Breast epithelium (tissue), 4 donors: ENCODE measurements at places on chromosomes 16 and 17. TPM values are rescaled to one million over a fixed set of nuclear protein-coding genes. Genes with fewer than 3 reads are reported as not detected.

The ZG16B gene
- not detected for total RNA-seq

GRCh38 chr17:49214676-49215360, 4.3 kb downstream of the ABI3 start:
- peak overlapping the region; percentile 40 for H3K27ac ChIP-seq
- H3K27me3 ChIP-seq = peaks cover 5% of the 10 kb centered on the region
- no peaks in the 10 kb centered on the region for H3K4me1 ChIP-seq
- no peaks in the 10 kb centered on the region for H3K36me3 ChIP-seq

The CD300LF gene
- 2.0 TPM for total RNA-seq

DNA sequence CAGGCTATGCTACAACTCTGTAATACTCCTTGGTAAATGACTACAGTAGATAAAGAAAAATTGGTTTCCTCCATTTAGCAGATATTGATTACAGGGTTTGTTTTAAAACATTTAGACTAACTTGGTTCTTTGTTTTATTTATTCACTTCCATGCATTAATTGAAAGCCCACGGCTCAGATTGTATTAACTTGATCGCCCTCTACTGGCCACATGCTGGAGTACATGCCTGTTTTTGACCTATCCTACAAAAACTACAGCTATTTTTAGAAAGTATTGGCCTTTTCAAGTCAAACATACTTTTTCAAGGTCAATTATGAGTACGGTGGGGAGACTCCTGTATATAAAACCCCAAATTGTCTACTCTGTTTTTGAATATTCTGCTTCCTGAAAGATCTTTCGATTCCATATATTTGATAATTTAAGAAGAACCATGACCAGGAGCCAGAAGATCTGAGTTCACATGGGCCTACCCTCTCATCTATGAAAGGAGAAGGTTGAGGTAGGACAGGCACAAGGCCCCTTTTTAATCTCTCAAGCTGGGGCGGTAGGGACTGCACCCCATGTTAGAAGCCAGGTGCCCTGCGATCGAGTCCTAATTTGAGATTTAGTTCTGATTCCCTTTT, 51.8 kb downstream of the CA10 start:
- no peak overlapping the region for H3K4me3 ChIP-seq
- DNase-seq = no peak
- H3K4me1 ChIP-seq = no peaks in the 10 kb centered on the region
- peaks cover 7% of the 10 kb centered on the region for H3K27me3 ChIP-seq
- H3K27ac ChIP-seq = no peak overlapping the region

The TBC1D3L gene
- 19.2 TPM for total RNA-seq

- peak overlapping the region; percentile 77 for H3K4me3 ChIP-seq
- H3K27ac ChIP-seq = no peak overlapping the region
- no peaks in the 10 kb centered on the region for H3K36me3 ChIP-seq
- no peaks in the 10 kb centered on the region for H3K4me1 ChIP-seq
Observed at GRCh38 chr17:49229805-49230600, 584 bp downstream of the PHOSPHO1 start.

DNA sequence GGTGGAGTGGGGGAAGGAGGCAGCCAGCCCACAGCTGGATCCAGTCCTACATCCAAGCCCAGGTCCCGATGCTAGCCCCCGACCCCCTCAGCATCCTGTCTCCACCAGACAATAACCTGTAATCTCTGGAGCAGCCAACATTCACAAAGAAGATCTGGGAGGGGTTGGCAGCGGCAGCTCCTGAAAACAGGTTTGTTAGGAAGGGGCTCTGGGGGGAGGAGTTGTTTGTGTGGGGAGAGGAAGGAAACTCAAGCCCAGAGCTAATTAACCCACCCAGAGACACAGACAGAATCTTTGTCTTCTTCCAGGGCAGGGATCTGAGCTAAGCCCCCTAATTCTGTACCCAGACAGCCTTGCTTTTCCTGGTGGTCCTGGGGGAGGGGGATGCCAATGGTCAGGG, 4.6 kb upstream of the C17orf113 start:
- DNase-seq = no peak
- H3K36me3 ChIP-seq = no peaks in the 10 kb centered on the region
- no peaks in the 10 kb centered on the region for H3K4me1 ChIP-seq
- no peak overlapping the region for H3K4me3 ChIP-seq
- H3K27me3 ChIP-seq = no peaks in the 10 kb centered on the region

The HEATR9 gene
- not detected for total RNA-seq

The TPSB2 gene
- 22.4 TPM for total RNA-seq

- no peak for DNase-seq
- H3K4me3 ChIP-seq = no peak overlapping the region
- H3K27me3 ChIP-seq = no peaks in the 10 kb centered on the region
- H3K36me3 ChIP-seq = no peaks in the 10 kb centered on the region
Observed at GRCh38 chr17:50221864-50222545, 20.6 kb upstream of the COL1A1 start.

The ABCC12 gene
- 1.6 TPM for total RNA-seq

The PYY gene
- total RNA-seq = 0.98 TPM

The PFAS gene
- 18.7 TPM for total RNA-seq

DNA sequence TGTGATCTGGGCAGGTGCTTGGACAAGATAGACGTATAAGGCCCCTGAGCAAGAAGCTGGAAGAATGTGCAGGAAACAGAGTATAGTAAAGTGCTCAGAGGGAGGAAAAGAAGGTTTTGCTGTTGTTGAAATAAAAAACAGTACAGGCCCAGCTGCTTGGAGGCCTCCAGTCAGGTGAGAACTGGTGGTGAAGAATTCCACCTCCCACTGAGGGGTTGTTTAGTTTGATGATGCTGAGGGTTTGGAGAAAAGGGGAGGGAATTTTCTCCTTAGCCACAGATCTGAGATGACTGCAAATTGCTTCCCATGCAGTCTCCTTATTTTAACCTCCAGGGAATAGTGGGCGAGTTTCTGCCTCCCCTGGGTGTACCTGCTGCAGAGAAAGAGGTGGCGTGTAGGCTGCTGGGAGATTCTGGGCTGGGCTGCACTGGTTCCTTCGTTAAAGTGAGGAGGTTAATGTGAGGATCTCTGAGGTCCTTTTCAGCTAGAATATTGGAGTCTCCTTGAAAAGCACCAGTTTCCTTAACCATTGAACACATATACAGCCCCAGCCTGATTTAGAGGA, 25.8 kb downstream of the SMPD3 start:
- DNase-seq = no peak
- H3K36me3 ChIP-seq = no peaks in the 10 kb centered on the region
- H3K27ac ChIP-seq = no peak overlapping the region
- no peaks in the 10 kb centered on the region for H3K27me3 ChIP-seq
- no peak overlapping the region for H3K4me3 ChIP-seq
- H3K4me1 ChIP-seq = no peaks in the 10 kb centered on the region

- no peaks in the 10 kb centered on the region for H3K27me3 ChIP-seq
- DNase-seq = no peak
- H3K36me3 ChIP-seq = peaks cover 5% of the 10 kb centered on the region
- no peak overlapping the region for H3K4me3 ChIP-seq
- H3K4me1 ChIP-seq = peaks cover 4% of the 10 kb centered on the region
Observed at GRCh38 chr17:81845361-81845760, 10.5 kb upstream of the PPP1R27 start.

- no peak for DNase-seq
- no peaks in the 10 kb centered on the region for H3K27me3 ChIP-seq
- no peaks in the 10 kb centered on the region for H3K4me1 ChIP-seq
Observed at GRCh38 chr17:58329035-58329809, 627 bp upstream of the TSPOAP1 start.

- H3K4me3 ChIP-seq = no peak overlapping the region
- no peaks in the 10 kb centered on the region for H3K36me3 ChIP-seq
- no peaks in the 10 kb centered on the region for H3K27me3 ChIP-seq
- no peaks in the 10 kb centered on the region for H3K4me1 ChIP-seq
Observed at GRCh38 chr16:29757950-29758466, 12.2 kb upstream of the C16orf54 start.

The RCVRN gene
- 0.66 TPM for total RNA-seq

The PRRT2 gene
- total RNA-seq = 3.5 TPM

DNA sequence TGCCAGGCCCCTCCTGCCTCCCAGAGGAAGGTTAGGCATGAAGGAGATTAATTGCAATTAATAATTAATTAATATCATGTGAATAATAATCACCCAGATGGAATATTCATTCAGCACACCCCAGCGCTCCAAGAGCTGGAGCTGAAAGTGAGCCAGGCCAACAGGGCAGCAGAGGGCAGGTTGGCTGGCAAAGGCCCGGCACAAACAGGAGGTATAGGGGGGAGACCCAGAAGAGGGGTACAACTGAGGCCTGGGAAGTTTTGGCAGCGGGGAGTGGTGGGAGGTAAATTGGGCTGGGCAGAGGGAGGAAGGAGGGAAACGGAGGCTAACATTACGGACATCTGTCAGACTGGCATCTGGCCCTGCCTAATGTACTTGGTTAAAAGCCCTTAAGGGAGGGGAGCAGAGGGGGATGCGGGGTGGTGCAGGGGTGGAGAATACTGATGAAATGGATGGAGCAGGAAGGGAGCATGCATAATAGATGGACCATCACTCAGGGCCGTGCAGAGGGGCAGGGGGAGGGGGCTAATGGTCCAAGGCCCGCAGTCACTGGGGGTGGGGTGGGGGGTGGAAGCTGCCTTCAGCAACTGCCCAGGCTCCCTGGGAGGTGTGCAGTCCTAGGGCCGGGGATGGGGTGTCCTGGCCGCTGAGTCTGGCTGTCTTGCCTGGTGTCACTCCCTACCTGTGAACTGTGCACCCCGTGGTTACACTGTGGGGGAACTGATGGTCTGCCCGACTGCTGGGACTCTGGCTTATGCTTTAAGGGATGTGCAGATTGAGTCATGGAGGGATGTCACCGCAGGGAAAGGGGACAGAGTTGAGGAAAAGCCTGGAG, 1.9 kb downstream of the ADAM11 start:
- DNase-seq = no peak
- no peak overlapping the region for H3K27ac ChIP-seq
- H3K27me3 ChIP-seq = peaks cover 21% of the 10 kb centered on the region
- no peaks in the 10 kb centered on the region for H3K36me3 ChIP-seq

GRCh38 chr17:64339516-64340490, 50.9 kb downstream of the PECAM1 start:
- no peak for DNase-seq
- H3K4me3 ChIP-seq = no peak overlapping the region
- peaks cover 14% of the 10 kb centered on the region for H3K4me1 ChIP-seq
- peak overlapping the region; percentile 50 for H3K27ac ChIP-seq

The BAIAP3 gene
- 2.7 TPM for total RNA-seq

The KCNH6 gene
- not detected for total RNA-seq

The THOC6 gene
- 18.4 TPM for total RNA-seq

The RASL10B gene
- 5.9 TPM for total RNA-seq

DNA sequence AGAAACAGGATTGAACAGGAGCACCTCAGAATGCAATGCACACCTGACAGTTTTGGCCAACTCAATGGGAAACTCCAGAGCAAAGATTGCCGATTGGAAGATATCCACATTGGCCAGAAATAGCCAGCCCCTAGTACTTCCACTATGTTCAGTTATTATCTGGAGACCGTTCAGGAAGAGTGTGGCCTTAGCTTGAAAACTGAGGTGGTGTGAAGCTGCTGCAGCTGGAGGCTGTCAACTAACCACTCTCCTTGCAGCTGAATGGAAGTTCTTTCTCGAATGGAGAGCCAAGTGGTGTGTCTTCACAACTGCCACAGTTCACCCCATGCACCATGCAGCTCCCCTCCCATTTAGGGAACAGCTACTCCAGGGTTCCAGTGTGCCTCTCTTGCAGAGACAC, 61.9 kb upstream of the DHX40 start:
- H3K4me3 ChIP-seq = no peak overlapping the region
- H3K27me3 ChIP-seq = no peaks in the 10 kb centered on the region
- no peaks in the 10 kb centered on the region for H3K4me1 ChIP-seq
- DNase-seq = no peak
- no peaks in the 10 kb centered on the region for H3K36me3 ChIP-seq

DNA sequence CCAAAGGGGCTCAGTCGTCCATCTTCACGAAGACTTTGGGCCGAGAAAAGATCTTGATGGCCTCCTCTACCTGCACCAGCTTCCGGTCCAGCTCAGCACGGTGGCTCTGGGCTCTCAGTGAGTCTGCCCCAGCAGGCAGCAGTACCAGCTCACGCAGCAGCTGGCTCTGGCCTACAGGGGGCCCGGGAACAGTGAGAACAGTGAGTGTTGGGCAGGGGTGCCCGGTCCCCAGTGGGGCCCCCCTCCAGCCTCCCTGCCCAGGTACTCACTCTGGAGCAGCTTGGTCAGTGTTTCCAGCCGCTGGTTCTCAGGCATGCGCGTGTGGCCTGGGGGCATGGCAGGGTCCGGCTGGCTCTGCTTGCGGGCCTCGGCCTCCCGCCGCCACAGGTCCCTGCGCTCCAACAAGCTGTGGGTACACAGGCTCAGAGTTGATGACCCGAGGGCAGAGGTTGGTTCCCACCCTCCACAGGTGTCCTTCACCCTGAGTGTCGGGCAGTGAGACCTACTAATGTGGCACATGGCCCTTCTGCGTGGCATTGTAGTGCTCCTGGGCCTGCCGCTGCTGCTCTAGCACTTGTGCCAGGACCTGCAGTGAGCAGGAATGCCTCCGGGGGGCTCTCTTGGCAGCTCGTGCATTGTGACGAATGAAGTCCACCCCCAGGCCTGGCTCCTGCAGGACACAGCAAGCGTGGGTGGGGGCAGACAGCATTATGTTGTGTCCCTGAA, 2.6 kb downstream of the PARD6A start:
- H3K36me3 ChIP-seq = no peaks in the 10 kb centered on the region
- H3K27me3 ChIP-seq = no peaks in the 10 kb centered on the region
- no peak for DNase-seq
- H3K27ac ChIP-seq = no peak overlapping the region
- H3K4me1 ChIP-seq = peaks cover 25% of the 10 kb centered on the region
